ENCODE measurements at places on chromosomes 12 and 14.
A peak's percentile ranks its signal among the peaks of the same experiment; 100 is the strongest.

DNA sequence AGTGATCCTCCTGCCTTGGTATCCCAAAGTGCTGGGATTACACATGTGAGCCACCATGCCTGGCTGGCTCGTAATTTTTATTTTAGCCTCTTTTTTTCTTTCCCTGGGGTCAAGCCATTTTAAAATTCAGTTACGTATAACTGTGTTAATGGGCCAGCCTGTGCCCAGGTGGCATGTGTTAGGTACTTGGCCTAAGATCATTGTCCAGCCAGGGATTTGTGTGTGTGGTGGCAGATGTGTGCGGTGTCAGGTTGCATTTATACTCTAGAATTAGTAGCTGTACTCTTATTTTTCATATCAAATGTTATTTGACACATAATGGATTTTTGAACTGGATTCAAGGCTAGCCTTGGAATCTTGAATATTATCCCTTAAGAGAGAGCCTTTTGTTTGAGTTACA lies 69.3 kb downstream of the FBXO34 start:
- no peak for DNase-seq

DNA sequence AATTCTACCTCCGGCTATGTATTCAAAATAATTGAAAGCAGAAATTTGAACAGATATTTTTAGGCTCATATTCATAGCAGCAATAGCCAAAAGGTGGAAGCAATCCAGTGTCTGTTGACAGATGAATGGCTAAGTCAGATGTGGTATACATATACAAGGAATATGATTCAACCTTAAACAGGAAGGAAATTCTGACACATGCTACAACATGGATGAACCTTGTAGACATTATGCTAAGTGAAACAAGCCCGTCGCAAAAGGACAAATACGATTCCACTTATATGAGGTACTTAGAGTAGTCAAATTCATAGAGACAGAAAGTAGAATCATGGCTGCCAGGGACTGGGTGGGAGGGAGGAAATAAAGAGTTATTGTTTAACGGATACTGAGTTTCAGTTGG lies 331.6 kb downstream of the PCNX1 start:
- DNase-seq, result no peak

GRCh38 chr14:91753501-91754128 lies 21.7 kb upstream of the CATSPERB start:
- DNase-seq, result no peak

- no peak for DNase-seq
Measured at GRCh38 chr14:97490521-97491070, 693.4 kb downstream of the VRK1 start.

GRCh38 chr14:73254247-73255004 lies 17.1 kb downstream of the PAPLN start:
- no peak for DNase-seq

GRCh38 chr14:81402123-81402495 lies 2.0 kb upstream of the STON2 start:
- no peak for DNase-seq

DNA sequence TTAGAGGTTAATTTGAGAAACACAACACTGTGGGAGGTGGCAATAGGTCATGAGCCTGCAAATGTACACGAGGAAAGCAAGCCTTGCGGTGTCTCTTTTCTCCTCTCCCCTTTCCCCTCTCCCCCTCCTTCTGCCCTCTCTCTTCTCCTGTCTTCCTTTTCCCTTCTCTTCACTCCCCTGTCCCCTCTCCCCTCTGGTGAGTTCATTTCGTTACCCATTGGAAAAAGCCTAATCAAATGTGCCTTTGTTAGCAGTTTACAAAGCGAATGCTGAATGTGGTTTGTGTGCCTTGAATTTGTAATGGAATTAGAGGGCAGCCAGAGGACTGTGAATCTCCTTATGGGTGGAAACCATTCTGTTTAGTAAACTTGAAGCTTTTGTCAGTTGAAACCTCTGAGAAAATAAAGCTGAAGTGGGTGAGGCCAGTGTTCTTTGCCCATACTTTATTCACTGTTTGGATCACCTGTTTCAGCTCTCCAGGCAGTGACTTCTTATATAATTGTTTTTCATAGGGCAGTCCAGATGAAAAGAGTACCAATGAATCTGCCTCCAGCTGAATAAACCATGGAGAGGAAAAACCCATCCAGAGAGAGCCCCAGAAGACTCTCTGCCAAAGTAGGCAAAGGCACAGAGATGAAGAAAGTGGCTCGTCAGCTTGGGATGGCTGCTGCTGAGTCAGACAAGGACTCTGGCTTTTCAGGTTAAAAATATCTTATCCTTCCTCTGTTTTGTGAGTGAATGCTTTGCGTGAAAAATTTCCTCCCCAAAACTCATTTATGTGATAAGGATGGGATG lies 7.3 kb downstream of the CIPC start:
- peak; percentile 90 for DNase-seq

GRCh38 chr12:47156167-47156736 lies 76.5 kb upstream of the AMIGO2 start:
- no peak for DNase-seq

DNA sequence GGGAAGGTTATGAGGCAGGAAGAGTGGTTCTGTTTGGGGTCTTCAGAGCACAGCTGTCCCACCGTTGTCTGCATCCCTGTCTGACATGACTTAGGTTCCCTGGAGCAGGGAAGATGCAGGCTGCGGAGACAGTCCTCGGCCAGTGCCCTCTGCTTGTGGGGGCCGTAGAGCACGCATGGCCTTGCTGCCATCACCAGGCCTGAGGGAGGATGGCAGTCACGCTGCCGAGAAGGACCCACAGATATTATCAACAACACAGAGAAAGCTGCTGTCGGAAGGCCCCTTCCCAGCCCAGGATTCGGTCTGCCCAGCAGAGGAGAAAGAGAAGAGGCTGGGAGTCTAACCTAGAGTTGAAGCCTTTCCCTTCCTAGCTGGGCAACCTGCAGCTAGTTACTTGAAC lies 35.0 kb downstream of the ERH start:
- peak; percentile 46 for DNase-seq

DNA sequence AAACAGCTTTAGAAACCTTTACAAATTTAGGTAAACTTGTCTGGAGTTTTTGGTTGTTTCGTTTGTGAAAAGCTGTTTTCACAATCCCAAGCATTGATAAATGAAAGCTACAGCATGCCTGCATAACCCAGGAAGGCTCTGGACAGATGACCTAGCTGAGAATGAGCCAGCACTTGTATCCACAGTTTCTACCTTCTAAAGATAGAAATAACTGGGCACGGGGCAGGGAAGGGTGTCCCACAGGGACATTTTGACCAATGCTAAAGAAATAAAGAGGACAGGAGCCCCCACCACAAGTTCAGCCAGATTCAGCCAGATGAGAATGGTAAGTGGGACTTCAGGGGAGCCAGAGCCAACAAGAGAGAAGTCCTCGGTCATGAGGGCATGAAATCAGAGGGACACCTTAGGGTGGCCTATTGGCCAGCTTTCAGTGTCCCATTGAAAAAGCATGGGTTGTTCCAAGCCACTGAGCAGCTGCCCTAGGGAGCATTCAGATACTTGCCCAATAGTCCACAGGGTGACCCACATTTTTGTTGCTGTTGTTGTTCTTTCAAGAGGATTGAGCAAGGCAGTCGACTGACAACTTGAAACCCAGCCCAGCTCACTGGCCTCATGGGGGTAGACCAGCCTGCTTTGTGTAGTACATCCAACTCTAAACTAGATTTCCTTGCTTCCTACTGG lies 140.3 kb upstream of the NUDT4 start:
- DNase-seq, result no peak

- no peak for DNase-seq
Measured at GRCh38 chr12:123036466-123037285, 56.2 kb downstream of the ARL6IP4 start.
